ENCODE measurements at places on chromosomes 16 and 17.
A peak's percentile ranks its signal among the peaks of the same experiment; 100 is the strongest.

DNA sequence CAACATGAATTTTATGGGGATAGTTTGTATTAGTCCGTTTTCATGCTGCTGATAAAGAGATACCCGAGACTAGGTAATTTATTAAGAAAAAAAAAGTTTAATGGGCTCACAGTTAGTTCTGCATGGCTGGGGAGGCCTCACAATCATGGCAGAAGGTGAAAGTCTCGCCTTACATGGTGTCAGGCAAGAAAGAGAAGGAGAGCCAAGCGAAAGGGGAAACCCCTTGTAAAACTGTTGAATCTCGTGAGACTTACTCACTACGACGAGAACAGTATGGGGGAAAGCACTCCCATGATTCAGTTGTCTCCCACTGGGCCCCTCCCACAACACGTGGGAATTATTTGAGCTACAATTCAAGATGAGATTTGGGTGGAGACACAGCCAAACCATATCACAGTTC, 181.5 kb downstream of the PRKCA start:
- DNase-seq, result no peak

DNA sequence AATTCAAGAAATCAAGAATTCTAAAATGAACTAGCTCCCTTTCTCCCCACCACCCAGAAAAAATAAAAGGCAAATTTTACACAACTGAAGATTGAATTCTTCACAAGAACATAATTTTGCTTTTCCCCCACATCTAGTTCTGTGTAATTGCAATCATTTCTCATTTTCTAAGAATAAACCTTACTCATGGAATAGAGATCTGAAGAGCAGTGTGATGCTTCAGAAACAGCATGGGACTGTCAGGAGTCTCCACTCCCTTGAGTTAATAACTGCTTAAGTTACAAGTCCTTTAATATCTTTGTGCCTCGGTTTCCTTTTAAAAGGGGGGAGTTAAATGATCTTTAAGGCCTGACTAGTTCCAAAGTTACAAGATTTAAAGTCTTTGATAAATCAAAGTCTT, 53.7 kb downstream of the CACNG1 start:
- no peak for DNase-seq

DNA sequence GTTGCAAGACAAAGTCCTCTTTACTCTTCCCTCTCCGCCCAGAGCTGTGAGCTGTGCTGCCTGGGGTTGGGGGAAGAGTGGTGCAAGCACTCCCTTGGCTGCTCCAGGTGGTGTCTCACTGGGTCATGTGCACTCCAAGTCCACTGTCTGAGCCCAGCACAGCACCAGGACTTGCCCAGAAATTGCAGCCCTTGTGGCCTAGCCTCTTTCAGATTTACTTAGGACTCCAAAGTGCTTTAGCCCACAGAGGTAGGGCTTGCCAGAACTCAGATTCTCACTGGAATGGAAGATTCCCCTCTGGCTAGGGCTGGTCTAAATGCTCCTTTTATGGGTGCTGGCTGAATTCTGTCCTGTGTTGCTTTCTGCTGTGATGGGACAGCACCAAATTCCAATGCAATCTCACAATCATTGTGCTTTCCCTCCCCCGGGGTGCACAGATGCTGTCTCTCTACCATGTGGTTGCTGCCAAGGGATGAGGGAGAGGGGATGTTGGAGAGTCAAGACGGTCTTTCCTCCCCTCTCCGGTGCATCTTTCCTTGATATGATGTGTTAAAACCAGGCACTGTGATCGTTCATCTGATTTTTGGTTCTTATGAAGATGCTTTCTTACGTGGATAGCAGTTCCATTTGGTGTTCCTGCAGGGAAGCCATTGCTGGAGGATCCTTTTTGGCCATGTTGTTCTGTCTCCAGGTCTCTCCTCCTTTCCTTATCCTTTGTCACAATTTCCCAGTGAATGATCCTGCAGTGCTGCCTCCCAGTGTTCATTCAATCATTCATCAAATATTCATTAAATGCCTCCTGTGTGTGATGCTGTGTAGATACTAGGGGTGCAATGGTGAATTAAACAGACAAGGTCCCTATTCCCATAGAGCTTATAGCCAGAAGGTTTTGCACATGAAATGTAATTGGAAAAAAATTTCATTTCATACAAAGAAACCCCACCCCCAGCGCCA, 216.3 kb downstream of the SPECC1 start:
- DNase-seq, result no peak

GRCh38 chr17:62882878-62883277, 74.8 kb upstream of the MARCHF10 start:
- DNase-seq, result no peak

DNA sequence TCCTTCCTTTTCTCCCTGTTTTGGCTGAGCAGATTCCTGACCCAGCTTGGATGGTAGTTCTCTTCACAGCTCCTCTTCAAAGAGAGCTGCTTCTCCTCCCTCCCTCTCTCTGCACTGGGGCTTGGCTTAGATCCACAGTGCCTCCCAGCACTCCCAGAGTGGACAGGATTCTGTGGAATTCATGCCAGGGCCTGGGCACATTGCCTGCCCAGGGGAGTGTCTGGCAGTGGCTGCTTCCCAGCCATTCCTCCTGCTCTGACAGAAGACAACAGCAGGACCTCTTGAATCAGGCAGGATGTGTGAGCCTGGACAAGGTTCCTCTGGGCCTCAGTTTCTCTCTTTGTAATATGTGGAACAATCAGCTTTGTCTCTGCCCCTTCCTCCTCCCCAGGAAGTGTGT, 4.5 kb upstream of the MMP28 start:
- no peak for DNase-seq

DNA sequence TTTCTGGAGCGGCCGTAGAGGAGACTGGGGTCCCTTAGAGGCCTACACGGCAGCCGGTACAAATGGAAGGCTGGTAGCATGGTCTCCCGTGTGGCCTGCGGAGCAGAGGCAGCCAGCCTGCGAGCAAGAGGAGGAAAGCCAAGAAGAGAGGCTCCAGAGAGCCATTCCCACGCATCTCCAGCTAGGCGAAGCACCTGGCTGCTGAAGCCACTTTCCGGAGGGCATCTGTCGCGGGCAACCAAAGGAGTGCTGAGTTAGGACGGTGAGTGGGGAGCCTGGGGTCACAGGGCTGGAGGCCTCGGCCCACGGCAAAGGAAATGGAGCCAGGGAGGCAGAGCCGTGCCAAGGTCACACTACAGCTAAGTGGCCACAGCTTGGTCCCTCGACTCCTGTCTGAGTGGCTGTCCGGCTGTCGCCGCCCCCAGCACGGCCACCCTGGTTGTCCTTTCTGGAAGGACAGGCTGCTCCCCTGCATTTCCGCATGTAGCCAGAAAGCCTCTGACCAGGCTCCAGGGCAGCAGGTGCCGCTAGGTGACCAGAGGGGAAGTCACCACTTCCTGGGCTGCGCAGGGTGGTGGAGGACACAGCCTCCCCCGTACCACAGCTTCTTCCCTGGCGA, 33.7 kb downstream of the ENGASE start:
- no peak for DNase-seq

- no peak for DNase-seq
These were observed 115.1 kb downstream of the CDK5R1 start for GRCh38 chr17:32601866-32602265.

DNA sequence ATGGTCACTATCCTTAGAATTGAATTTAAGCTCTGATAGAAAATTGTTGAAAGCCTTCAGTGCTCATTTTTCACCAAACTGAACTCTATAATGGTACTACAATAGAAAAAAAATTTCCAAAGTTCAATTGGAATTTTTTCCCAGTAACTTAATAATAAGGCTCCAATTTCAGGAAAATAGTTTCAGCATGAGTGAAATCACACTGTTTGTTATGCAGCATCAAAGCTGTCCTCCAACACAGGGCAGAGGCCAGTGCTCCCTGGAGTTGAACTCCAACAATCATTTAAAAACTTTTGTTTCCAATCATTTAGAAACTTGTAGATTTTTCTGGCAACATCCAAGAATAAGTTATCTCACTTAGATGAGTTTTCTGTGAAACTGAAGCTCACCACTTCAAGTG, 103.1 kb upstream of the HSBP1 start:
- DNase-seq, result no peak

DNA sequence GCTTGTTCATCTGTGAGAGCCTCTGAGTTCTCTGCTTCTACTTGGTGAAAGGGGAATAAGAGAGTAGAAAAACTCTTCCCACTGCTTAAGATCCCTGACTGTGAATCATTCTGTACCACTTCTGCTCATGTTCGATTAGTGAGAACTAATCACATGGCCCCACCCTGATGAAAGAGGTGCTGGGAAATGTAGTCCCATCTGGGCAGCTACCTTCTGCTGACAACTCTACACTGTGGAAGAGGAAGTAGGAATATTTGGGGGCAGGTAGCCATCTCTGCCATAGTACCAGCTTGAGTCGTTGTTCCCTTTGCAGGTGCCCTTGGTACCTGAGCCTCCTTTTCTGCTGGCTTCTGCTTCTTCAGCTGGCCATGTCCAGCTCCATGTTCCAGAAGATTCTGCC, 29.9 kb downstream of the NKD1 start:
- no peak for DNase-seq

GRCh38 chr16:81394416-81394815, 50.2 kb upstream of the CMIP start:
- DNase-seq, result no peak

GRCh38 chr17:21129023-21129681, 2.4 kb downstream of the DHRS7B start:
- DNase-seq, result no peak

DNA sequence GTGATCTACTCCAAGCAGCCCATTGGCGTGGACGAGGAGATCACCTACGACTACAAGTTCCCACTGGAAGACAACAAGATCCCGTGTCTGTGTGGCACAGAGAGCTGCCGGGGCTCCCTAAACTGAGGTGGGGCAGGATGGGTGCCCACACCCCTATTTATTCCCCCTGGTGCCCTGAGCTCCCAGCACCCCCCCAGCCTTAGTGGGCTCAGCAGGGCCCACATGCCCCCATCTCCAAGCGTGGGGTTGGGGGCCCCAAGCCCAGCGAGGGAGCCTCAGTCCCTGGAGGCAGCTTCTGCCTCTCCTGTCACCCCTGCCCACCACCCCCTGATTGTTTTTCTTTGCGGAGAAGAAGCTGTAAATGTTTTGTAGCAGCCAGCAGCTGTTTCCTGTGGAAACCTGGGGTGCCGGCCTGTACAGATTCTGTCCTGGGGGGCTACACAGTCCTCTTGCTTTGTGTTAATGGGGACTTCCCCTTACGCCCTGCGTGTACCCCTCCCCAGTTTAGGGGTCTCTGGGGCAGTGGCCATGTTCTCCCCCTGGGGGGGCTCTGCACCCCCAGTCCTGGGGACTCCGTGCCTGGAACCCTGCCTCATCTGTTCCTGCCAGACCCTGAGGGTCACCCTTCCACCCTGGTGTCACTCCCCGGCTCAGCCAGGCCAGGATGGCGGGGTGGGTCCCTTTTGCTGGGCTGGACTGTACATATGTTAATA, 953 bp upstream of the HSD3B7 start:
- DNase-seq, result no peak

DNA sequence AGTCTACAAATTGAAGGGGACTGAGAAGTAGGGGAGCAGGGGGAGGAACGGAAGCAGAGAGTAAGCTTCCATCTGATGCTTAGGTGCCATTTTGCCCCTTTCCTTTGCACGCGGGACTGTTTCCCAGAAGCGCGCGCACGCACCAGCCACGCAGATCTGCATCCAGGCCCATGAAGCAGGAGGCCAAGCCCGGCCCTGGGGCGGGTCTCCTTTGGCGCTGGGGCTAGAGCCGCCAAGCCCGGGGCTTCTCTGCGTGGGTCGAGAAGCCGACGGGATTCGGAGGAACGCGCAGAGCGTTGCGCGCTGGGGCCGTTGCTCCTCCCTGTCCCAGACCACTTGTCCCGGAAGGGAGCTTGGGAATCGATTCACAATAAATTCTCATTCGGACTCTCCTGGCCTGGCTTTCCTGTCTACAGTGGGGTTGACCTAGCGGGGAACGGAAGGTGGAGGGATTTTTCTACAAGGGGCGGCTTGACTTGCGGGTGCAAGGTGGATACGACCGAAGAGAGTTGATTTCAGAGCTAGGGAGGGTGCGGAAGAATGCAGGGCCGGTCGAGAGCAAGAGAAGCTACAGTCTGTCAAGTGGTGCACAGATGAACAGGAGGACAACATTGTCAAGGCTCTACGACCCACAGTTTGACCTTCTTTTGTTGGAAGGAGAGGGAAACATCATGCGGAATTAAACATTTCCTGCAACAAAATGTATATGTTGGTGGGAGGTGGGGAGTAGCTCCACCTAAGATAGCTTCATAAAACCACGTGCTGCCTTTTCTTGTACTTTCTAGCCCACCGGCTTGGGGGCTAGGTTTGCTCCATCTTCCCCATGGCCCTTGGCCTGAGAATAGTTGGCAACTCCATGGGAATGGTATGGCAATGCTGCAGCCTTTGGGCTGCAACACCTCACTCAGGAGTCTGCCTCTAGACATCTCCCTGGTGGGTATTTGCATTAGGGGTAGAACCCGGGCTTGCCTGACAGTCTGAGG, 4.5 kb downstream of the HOXB9 start:
- DNase-seq, result no peak

GRCh38 chr17:33369149-33369548, 76.1 kb upstream of the ASIC2 start:
- no peak for DNase-seq

DNA sequence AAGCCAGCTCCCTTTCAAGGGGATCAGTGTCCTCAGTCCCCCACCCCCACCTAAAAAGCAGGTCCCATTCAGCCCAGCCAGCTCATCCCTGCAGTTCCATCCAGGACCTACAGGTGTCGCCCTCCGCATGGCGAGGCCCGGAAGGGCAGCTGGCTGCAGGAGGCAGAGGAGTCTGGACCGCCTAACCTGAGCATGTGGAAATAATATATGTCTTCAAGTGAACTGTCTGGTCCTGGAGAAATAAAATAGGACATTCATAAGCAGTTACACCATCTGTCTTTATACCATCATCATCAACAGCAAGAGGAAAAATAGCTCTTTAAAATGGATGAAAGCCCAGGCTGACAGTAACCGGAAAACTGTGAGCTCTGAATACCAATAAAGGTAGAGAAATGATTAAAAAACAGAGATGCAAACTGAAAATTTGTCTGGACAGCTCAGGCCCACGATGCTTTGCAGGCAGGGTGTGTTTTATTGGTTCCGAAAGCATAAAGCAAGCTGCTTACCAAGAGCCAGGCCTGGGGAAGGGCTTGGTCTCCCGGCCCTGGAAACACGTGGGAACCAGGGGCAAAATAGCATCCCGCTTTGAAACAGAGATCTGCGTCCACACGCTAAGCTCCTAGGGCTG, 215.2 kb downstream of the ZFHX3 start:
- DNase-seq, result peak; percentile 6

GRCh38 chr17:17730250-17730935, 49.1 kb downstream of the RAI1 start:
- no peak for DNase-seq

DNA sequence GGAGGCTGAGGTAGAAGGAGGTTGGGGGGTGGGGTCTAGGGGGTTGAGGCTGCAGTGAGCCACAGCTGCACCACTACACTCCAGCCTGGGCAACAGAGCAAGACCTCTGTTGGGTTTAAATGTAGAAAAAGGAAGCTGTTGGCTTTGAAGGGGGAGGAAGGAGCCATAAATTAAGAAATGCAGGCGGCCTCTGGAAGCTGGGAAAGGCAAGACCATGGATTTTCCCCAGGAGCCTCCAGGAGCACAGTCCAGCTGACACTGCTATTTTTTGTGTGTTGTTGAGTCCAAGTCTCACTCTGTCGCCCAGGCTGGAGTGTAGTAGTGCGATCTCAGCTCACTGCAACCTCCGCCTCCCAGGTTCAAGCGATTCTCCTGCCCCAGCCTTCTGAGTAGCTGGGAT, 15.9 kb downstream of the LITAF start:
- DNase-seq, result no peak

Measured in NCI-H1048 (cell line).